ENCODE measurements at places on chromosomes 3 and 15.

DNA sequence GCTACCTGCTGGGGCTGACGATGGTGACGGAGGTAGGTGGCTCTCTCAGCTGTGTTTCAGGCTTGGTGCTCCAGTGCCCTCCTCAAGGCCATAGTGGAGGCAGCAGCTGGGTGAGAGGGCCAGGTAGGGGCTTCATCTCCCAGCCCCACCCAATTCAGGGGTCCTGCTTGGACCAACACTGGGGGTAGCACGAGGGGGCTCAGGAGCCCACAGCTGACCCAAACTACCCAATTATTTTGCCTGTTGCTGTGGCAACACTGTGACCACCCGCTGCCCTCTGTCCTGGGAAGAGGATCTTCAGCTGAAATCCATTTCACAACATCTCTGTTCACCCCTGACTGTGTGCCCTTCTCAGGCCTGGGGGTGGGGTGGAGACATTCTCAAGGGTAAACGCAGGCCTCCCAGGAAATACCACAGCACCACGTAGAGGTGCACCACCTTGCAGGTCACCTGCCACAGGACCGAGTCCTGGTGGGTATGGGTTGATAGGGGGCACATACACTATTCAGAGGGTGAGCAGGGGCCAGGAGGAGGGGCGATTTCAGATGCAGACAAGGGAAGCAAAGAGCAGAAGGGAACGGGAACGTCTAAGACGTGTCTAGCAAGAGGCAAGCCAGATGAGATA lies 62.7 kb downstream of the GRIP2 start:
- DNase-seq: no peak

DNA sequence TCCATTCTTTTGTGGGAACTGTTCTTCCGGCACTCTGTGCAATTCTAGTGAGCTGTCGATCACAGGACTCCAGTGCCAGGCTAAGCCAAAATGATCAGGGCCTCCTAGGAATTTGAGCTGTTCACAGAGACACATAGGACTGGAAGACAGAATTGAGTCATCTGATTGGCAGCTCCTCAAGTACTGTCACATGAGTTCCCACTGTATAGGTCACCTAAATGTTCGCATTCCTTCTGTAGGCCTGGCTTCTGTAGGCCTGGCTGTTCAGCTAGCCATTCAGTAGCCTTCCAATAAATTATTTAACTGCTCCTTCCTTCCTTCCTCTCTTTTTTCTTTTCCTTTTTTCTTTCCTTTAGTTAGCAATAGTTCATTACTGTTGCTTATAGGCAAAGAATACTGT lies 4.3 kb downstream of the PROS1 start:
- no peak for DNase-seq

DNA sequence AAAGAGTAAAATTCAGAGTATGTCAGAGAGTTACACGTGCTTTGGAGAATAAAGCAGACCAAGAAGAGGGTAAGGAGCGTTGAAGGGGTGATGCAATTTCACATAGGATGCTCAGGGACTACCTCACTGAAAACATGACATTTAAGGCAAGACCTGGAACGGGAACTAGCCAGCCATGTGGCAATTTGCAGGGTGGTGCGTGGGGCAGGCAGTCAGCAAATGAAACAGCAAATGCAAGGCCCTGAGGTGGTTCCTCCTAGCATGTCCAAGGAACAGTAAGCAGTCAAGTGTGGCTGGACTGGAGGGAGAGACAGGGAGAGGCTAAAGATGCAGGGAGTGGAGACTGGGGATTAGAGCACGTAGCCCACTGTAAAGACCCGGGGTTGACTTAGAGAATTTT lies 146.1 kb upstream of the LPP start:
- DNase-seq: no peak

DNA sequence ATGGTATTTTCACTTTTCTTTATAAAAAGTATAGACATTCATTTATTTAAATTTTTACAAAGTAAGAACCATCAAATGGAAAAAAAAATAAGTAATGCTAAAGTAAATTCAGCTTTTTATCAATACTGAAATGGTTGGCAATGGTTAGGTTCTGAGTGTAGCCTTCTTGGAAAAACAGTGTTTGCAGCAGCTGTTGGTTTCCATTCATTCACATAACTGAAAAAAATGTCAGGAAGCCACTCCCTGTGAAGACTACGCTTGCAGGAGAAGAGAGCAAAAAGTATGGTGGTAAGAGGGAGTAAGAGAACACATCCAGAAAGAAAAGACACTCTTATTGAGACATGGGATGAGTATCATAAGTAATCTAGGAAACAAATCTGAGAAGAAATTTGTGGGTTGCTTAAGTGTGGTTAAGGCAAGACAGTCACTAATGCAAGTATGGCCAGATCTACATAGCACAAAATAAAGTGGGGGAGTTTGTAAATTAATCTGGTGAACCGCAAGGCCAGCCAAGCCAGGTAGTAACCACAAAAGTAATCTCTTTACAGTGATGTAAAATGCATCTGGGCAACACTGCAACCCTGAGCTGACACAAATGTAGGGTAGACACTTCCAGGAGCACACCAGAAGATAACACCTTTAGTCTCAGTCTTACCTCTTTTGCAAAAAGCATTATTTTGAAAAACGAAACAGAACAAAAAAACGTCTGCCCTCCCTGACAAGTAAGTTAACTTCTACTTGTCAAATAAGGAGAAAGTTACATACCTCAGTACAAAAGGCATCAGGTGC lies 133.7 kb downstream of the IGSF11 start:
- no peak for DNase-seq

- DNase-seq: no peak
Observed at GRCh38 chr3:189137416-189137815, 34.4 kb upstream of the TPRG1 start.

- no peak for DNase-seq
Observed at GRCh38 chr15:52338058-52338457, 42.5 kb upstream of the MYO5C start.

DNA sequence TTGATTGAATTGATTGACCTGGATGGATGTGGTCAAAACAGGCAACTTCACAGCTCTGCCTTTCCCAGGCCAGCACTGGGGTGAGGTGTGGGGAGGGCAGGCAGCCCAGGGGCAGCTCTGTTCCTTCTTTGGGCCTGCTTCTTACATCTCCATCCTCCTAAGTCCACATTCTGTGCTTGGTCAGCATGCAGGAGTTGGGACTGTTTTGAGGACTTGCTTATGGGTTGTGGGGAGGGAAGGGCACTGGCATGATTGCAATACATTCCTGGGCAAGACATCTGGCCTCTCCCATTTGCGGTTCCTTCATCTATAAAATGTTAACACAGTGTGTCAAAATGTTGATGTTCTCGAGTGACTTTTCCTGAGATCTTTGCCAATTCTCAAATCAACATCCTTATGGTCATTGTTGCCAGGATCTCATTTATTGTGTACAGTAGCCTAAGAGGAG lies 84.1 kb downstream of the ST6GAL1 start:
- DNase-seq: no peak

- no peak for DNase-seq
Observed at GRCh38 chr3:149625795-149626194, 32.0 kb downstream of the WWTR1 start.

DNA sequence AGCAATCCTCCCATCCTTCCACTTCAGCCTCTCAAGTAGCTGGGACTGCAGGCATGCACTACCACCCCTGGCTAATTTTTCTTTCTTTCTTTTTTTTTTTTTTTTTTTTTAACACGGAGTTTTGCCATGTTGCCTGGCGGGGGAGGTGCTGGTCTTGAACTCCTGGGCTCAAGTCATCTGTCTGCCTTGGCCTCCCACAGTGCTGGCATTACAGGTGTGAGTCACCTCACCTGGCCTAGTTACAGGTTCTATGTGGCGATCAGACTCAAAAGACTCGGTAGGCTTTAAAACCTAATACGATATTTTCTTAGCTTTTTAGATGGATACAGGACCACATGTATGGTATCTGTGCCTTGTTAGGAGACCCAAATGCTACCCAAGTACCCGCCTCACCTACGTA lies 14.0 kb upstream of the SLC25A26 start:
- DNase-seq: no peak

DNA sequence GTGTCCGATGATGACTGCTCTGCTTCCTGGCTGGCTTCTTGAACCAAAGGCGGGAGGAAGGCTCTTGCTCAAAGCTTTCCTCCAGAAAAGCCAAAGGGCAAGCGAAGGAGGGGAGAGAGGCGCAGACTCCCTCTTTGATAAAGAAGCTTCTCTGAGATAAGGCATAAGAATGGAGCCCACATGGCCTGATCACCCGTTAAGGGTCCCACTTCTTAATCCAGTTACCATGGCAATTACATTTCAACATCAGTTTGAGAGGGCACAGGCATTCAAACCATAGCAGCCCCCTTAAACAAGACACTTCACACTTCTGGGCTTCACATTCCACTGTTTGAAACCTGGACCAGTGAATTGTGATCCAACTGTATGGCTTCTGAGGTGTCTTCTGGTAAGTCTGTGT lies 8.0 kb downstream of the ABHD17C start:
- DNase-seq: no peak

DNA sequence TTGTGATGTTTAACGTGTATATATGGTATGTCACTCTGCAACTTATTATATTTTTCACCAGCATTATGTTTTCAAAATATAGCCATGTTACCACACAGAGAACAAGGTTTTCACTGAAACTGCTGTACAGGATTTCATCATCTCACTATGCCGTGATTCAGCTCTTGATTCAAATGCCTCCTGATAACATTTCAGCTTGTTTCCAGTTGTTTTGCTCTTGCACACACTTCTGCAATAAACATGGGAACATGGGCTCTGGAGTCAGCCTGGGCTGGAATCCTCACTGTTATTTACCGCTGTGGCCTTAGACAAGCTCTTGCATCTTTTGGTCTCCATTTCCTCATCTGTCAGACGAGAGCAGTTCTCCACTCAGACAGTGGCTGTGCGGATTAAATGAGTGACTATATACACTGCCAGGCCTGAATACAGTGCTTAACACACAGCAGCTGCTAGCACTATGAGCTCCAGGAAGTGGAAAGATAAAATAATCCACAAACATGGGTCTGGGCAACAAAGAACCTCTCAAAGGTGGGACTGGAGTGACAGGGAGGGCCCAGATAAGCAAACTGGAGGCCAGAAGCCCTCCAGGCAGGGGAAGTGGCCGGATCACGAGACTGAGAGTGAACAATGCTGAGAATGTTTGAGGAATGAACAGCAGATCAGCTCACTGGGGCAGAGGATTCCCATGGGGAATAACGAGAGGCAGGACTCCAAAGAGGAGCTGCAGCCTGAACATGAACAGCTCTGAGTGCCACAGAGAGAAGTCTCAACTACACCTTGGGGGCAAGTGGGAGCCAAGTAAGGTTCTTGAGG lies 17.7 kb downstream of the NTRK3 start:
- DNase-seq: no peak

GRCh38 chr3:77303955-77304699 lies 264.2 kb downstream of the ROBO2 start:
- DNase-seq: no peak
